ENCODE measurements at places on chromosomes 4 and X.

GRCh38 chr4:185210102-185210981 lies 944 bp downstream of the SNX25 start:
- DNase-seq = peak; percentile 54

DNA sequence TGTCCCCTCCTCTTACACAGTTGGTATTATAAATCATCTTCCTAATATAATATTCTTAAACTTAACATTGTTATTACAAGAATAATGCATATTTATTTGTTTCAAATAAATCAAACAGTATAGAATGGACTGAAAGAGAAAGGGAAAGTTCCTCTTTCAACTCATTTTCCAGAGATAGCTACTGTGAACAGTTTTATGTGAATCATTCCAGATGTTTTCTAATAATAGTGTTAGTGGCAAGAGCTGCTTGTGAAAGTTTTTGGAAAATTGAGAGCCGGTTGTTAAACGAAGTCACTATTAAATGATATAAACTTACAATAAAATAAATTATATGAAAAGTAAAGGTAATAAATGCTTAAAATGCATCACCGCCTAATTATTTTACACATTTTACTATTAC lies 14.6 kb downstream of the TMSB4X start:
- no peak for DNase-seq

DNA sequence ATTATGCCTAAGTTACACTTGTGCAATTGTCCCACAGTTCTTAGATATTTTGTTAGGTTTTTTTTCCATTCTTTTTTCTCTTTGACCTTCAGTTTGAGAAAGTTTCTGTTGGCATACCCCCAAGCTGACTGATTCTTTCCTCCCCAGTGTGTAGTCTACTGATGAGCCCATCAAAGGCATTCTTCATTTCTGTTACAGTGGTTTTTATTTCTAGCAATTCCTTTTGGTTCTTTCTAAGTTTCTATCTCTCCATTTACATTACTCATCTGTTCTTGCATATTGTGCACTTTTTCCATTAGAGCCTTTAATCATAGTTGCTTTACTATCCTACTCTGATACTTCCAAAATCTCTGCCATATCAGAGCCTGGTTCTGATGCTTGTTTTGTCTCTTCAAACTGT lies 31.9 kb downstream of the CASP6 start:
- DNase-seq = no peak

- no peak for DNase-seq
Observed at GRCh38 chr4:101357751-101358150, 10.4 kb upstream of the PPP3CA start.

DNA sequence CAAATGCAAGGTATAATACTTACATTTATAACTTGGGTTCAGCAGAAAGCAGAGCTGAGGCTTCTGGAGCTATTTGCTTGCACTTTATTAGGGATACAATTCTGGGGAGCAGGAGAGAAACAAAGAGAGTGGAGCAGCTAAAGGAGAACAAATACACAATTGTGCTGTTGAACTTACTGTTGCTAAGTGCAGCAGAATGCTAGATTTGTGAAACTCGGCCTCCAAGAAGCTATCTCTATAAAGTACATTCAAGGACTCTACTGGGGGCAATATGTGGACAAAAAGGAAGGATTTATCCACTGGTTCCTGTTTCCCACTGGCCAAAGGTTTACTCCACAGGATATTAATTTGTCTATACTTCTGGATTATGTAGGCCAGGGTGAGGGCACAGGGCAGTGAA lies 86.8 kb downstream of the PPP1R2C start:
- no peak for DNase-seq

DNA sequence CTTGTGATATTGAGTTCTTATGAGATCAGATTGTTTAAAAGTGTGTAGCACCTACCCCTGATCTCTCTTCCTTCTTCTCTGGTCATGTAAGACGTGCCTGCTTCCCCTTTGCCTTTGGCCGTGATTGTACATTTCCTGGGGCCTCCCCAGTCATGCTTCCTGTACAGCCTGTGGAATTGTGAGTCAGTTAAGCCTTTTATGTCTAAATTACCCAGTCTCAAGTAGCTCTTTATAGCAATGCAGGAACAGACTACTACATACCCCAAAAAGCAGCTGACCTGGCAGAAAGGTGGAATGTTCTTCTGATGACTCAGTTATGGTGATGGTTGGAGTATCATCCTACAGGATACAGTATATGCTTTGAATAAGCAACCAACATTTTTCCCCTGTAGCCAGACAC lies 11.4 kb upstream of the MCUB start:
- peak; percentile 22 for DNase-seq

- DNase-seq = peak; percentile 12
Observed at GRCh38 chr4:85595796-85596559, 121.0 kb downstream of the ARHGAP24 start.

DNA sequence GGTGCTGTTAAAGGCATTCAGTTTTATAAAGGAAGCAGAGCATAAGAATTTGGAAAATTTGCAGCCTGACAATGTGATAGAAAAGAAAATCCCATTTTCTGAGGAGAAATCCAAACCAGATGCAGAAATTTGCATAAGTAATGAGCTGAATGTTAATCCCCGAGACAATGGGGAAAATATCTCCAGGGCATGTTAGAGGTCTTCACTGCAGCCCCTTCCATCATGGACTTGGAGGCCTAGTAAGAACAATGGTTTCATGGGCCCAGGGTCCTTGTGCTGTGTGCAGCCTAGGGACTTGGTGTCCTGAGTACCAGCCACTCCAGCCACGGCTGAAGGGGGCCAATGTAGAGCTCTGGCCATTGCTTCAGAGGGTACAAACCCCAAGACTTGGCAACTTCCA lies 542.7 kb upstream of the NR3C2 start:
- no peak for DNase-seq

- peak; percentile 8 for DNase-seq
Observed at GRCh38 chrX:136608295-136608933, 39.5 kb upstream of the CD40LG start.

- DNase-seq = no peak
Observed at GRCh38 chrX:39760930-39761329, 336.8 kb downstream of the BCOR start.

DNA sequence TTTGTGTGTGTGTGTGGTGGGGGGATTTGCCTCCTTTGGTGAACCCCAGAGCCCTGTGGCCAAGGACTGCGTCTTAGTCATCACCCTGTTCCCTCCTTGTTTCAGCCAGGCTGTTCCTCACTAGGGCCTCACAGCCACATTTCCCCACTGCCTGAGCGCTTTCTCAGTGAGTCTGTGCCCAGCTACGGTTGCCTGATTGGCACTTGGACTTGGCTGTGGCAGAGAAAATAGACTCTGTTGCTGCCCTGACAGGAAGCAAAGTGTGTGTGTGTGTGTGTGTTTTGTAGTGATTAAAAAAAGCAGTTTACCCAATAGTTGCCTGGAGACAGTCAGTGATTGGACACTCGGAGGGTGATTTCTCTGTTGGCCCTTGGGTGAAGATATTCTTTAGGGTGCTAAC lies 113.0 kb downstream of the UCHL1 start:
- DNase-seq = peak; percentile 63

DNA sequence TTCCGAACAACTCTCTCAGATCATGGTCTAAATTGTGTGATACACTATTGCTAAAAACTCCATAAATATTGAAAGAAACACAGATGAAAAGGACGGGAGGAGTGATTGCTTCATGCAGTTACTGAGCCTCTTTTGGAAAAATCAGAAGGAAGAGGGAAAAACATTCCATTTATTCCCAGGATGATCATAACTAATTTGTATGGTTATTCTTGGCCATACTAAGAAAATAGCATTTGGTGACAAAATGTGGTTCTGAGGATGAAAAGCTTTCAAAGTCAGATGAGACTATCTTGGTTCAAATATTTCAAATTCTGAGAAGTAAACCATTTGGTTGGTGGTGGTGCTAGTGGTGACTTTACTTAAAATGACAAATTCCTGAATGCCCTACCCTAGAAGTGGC lies 305.4 kb upstream of the LDB2 start:
- no peak for DNase-seq

DNA sequence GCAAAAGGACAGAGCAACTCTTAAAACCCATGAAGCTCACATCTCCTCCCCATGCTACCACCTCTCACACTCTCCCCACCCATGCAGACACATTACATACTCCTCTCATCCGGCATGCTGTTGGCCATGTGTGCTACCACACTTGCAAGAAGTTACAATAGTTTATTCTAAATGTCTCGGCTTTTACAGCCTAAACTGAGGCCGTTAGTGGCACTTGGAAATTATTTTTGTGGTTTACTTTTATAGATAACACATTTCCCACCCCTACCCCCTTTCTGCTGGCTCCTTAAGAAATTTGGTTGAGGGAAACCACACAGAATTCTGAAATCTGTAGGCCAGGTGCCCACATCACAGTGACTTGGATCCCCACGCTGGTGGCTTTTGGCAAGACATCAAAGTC lies 141.1 kb upstream of the HHIP start:
- DNase-seq = no peak

DNA sequence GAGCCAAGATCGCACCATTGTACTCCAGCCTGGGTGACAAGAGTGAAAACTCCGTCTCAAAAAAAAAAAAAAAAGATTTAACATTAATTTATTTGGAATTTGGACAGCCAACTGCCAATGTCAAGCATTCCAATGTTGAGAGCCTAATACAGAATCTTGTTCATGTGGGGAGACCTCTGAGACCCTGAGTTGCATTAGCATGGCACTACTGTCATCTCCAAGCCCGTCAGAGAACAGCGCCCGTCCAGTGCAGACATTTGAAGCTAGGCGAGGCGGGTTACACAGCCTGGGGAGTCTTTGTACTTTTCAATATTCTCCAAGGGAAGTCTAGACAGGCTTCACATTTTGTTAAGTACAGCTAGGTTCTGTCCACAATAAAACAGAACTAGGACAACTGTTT lies 126.7 kb downstream of the CHRNA9 start:
- DNase-seq = no peak
